ENCODE measurements at places on chromosomes 3 and 15.

GRCh38 chr3:16234281-16234680 lies 30.5 kb downstream of the DPH3 start:
- H3K4me1 ChIP-seq, result no peaks in the 10 kb centered on the region
- H3K36me3 ChIP-seq, result no peaks in the 10 kb centered on the region
- no peak overlapping the region for H3K27ac ChIP-seq
- H3K4me3 ChIP-seq, result no peak overlapping the region
- no peaks in the 10 kb centered on the region for H3K27me3 ChIP-seq

DNA sequence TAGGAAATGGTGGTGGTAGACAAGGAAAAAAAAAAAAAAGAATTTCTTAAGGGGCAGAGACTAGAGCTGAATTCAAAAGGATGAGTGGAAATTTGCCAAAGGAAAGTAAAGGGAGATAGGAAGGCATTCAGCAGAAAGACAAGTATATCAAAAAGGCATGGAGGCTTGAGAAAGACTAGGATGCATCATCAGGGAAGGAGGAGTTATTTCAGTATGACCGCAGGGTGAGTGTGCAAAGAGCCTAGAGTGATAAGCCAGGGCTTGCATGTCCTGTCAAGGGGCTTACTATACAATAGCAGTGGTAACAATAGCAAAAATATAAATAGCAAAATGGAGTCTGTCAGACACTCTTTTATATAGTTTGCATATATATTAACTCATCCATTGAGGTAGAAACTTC lies 112.0 kb downstream of the FRMD4B start:
- no peaks in the 10 kb centered on the region for H3K36me3 ChIP-seq
- no peak for DNase-seq
- H3K4me1 ChIP-seq, result no peaks in the 10 kb centered on the region
- no peaks in the 10 kb centered on the region for H3K27me3 ChIP-seq
- H3K4me3 ChIP-seq, result no peak overlapping the region
- H3K27ac ChIP-seq, result no peak overlapping the region

DNA sequence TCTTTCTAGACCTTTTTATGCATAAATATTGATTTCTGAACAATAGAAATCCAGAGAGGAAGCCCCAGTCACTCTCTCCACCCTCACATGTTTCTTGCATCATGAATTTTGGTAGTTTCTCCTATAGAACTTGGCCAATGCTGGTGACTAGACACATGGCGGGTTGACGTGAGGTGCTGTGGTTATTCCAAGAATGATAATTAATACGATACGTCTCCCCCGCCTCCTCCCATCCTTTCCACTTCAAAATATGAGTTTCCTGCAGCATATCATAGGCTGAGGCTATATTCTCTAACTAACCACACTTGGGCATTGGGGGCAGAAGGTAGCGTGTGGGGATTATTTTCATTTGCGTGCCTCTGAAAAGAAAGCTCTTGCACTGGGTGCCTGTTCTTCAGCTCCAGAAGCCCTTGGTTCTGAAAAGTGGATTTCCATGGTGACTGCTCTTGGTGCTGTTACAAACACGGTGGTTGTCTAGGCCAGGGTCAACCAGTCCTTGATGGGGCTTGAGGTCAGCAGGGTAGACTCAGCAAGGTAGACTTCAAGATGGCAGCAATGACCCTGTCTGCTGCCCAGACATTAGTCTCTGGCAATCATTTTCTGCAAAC lies 5.3 kb downstream of the TNFSF10 start:
- no peak for DNase-seq
- H3K4me1 ChIP-seq, result peaks cover 18% of the 10 kb centered on the region
- no peak overlapping the region for H3K4me3 ChIP-seq

GRCh38 chr15:62452667-62453066 lies 287.6 kb upstream of the C2CD4B start:
- H3K27me3 ChIP-seq, result no peaks in the 10 kb centered on the region
- no peaks in the 10 kb centered on the region for H3K36me3 ChIP-seq
- no peak overlapping the region for H3K4me3 ChIP-seq
- H3K27ac ChIP-seq, result no peak overlapping the region
- no peak for DNase-seq

- H3K27me3 ChIP-seq, result no peaks in the 10 kb centered on the region
- H3K27ac ChIP-seq, result no peak overlapping the region
- H3K36me3 ChIP-seq, result no peaks in the 10 kb centered on the region
- no peaks in the 10 kb centered on the region for H3K4me1 ChIP-seq
- DNase-seq, result no peak
- H3K4me3 ChIP-seq, result no peak overlapping the region
Observed at GRCh38 chr3:118262800-118263402, 771.7 kb downstream of the IGSF11 start.

Data from osteoblast (primary cell).